Peyer's patch (tissue), 4 donors: ENCODE measurements at places on chromosomes 6 and 20.

- DNase-seq = no peak
Measured at GRCh38 chr6:139490482-139490881, 116.0 kb upstream of the CITED2 start.

DNA sequence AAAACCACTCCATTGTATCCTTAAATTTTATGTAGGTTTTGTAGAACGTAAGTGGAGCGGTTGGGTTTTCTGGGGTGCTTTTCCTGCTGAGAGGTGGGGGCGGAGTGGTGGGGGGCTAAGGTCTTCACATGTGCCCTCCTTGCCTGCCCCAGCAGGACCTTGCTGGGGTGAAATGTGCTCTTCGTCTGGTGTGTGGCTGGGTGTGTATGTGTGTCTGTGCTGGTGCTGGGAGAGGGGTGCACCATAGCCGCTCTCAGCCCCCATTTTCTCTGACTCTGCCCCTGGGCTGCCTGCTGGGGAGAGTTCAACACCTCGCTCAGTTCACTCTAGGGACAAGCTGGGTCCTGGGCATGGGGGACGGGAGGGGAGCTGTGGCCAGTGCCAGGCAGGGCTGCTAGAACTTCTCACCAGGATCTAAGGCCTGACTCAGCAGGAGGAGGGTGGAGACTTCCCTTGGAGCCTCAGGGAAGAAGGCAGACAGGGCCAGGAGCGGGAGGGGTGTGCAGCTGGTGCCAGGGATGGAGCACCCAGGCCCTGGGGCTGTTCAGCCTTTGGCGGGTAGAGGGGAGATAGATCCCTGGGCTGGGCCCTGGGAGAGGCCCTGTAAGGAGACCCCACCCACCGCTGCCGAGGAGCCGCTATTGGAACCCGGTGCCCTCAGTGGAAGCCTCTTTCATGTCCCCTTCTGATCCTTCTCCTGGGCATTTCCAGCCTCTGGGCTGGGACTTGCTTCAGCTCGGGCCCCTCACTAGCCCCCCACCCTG, 4.8 kb downstream of the SOX18 start:
- DNase-seq = no peak

DNA sequence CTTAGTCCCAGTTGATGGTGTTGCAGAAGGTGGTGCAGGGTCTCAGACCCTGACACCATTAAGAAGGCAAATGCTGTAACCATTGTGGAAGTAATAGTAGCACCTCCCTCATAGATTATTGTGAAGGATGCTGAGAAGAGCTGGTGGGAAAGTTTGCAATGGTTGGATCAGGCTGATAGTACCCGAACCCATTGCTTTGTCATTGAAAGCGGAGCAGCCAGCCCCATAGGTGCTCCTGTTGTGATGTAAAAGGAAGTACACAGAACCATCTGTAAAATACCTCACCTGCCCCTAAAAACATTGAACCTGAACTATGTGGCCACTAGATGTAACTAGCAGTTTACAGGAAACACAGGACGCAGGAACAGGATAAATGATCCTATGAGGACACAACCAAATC, 31.5 kb downstream of the RIOK1 start:
- DNase-seq = no peak

- DNase-seq = no peak
Measured at GRCh38 chr6:106522562-106523250, 106.6 kb downstream of the RTN4IP1 start.

- DNase-seq = no peak
Measured at GRCh38 chr6:106514583-106514885, 114.8 kb downstream of the RTN4IP1 start.

DNA sequence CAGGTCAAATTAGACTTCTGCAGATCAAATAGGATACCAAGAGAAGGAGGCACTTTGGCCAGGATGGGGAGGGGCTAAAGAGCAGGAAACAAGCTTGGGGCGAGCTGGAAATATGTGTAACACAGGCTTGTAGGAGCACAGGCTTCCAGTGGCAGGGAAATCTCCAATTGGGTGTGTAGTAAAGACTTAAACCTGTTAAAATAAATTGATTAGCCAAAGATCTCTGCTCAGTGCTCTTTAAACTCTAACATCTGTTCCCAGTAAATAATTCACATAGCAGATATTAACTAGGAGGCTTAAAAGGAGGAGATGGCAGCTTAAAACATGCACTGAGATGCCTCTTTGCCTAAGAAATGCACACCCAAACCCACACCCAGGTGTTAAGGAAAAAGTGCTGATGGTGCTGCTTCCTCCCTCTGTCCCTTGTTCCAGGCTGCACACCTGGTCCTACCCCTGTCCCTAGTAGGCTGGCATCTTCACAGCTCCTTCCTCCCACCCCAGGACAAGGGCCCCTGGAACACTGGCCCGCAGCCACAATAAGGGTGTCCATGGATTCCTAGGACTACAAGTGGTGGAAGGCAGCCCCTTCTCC, 93.5 kb upstream of the MLN start:
- no peak for DNase-seq

DNA sequence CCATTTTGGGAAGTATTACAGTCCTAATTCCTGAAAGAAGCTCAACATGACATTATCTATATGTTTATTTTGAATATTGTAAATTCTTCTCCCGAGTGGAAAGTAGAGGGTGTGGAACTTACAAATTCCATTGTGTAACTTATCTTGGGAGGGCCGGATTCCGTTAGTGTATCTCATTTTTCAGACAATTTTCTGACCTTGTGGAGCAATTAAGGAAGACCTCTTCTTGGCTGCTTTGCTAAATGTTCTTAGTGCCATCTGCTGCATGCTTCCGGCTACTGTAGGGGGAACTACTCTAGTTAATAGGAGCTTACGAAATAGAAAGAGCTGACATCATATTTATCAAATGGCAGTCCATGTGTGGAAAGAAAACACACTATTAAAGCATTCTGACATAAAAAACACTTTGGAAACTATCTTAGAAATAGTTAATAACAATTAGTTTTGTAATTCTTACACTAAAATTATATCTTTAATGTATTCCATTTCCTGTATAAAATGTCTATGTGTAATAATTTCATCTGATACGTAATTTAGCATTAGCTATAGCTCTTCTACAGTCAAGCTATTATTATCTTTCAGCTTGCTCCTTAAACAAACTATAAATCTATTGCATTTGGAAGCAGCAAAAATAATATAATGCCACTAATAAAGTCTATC, 41.5 kb upstream of the KCNQ5 start:
- DNase-seq = no peak

DNA sequence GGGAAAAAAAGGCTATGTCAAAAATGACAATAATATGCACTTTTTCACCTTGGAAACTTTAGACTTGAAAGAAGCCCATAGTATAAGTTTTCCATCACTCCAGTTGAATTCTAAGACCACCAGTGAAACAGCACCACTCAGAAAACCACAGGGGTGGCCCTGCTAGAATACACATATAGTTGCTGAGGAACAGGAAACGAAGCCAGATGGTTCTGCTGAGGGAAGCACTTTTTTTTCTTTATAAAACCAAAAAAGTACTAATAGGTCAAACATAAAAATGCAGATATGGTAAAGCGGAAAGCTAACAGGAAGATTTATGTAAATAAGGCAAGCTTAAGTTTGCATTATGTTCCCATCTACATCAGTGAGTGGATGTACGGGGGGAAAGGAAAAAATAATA, 303.9 kb downstream of the FOXC1 start:
- DNase-seq = no peak

GRCh38 chr6:150252714-150253444, 110.0 kb downstream of the PPP1R14C start:
- no peak for DNase-seq

- no peak for DNase-seq
Measured at GRCh38 chr20:38599410-38599882, 2.2 kb upstream of the ARHGAP40 start.

GRCh38 chr6:152697634-152698033, at the start of gene MYCT1:
Gene MYCT1 (plus strand): TSS chr6:152697897. CDS start chr6:152697903, 6 bp downstream.
- no peak for DNase-seq

- DNase-seq = no peak
Measured at GRCh38 chr20:17871181-17871580, 97.4 kb downstream of the SNX5 start.

GRCh38 chr6:100230115-100230952, 234.4 kb downstream of the SIM1 start:
- no peak for DNase-seq

GRCh38 chr6:38375341-38375740, 264.4 kb downstream of the BTBD9 start:
- no peak for DNase-seq

DNA sequence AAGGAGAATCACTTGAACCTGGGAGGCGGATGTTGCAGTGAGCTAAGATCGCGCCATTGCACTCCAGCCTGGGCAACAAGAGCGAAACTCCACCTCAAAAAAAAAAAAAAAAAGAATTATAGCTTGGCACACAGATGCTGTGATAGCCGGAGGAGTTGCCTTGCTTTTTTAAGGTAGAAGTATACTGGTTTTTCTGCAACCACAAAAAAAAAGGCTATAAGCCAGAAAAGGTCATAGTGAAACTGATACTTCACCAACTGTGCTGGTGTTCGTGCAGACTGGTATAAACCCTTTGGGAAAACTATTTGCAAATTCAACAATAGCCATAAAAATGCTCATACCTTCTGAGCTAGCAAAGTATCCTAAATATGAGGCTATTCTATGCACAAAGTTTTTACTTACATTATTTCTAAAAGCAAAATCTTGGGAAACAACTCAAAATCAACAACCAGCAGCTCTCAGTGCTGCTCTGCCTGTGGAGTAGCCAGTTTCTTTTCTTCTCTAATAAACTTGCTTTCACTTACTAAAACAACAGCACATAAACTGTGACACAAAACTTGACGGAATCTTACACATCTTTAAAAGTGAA, 44.0 kb downstream of the B4GALT5 start:
- no peak for DNase-seq

- no peak for DNase-seq
Measured at GRCh38 chr20:41268917-41269652, 48.4 kb downstream of the ZHX3 start.

DNA sequence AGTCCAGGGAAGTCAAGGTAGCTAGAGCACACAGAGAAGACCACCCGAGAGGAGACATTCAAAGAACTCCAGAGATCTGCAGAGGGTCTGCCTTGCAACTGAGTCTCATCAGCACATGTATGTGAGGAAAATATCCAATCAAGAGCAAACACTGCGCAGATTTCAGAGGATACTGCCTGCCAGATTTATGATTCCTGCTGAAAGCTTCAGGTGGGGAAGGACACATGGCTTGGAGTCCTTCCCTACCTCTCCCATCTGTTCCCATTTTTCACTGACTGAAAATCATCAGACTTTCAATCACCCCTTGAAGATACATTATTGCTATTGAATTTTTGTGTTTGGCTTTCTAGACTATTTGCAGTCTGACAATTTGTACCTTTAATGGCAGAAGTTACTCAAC, 7.6 kb upstream of the KIAA1586 start:
- DNase-seq = no peak
